Esophagus squamous epithelium (tissue), 5 donors: ENCODE measurements at places on chromosomes 2 and 18.

DNA sequence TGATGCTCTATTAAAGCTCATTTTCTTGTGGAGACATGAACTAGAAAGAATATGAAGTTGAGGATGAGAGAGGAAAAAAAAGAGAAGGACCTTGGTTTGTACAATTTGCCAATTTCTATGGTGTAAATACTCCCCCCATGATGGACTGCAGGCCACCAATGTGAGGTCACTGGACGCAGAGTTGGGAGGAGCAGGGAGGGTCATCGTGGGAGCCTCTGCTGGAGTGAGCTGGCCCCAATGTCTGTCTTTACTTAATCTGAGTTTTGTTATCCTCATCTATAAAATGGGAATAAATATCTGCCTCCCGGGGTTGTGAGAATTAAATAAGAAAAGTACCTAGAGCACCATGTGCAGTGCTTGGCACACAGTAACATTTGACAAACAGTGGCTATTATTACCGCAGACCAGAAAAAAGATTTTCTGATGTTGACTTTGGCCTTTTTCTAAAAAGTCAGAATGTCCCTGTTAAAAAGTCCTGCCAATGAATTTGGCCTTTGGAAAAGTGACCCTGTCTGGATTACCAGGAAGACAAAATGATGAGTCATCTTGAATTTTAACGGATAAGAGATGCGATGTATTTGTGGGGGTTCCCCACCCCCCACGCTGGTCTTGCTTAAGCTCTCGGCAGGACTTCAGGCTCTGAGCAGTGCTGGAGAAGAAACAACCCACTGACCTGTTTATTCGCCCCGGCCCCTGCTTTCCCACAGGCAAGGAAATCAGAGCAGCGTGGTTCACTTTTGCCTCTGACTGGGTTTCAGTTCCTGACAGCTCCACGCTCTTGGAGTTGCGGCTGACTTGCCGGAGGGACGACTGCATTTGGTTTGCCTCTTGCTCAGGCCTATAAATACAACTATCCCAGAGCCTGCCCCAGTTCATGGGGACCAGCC lies 50.3 kb upstream of the FOSL2 start:
- no peak for DNase-seq

- no peak for DNase-seq
These were observed 86.1 kb downstream of the LONRF2 start for GRCh38 chr2:100236166-100236565.

DNA sequence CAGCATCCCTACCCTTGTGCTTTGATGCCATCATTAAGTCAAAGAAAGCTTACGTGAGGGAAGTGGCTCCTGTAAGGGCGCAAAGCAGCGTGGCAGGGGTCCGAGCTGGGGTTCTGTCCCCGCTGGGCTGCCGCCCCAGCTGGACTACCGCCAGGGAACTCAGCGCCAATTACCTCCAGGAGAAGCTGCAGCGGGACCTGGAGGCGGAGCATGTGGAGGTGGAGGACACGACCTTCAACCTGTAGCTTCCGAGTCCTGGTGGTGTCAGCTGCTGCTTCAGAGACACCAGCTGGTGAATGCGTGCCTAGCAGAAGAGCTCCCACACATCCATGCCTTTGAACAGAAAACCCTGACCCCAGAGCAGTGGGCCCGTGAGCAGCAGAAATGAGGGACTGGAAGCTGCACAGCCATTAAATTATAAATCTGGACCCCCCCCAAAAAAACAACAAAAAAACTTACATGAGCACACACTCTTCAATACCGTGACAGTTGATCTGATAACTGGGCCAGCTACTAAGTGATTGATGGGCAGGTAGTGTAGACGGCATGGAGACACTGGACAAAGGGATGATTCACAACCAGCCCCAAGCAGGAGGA lies 20.1 kb upstream of the YES1 start:
- DNase-seq, result no peak

DNA sequence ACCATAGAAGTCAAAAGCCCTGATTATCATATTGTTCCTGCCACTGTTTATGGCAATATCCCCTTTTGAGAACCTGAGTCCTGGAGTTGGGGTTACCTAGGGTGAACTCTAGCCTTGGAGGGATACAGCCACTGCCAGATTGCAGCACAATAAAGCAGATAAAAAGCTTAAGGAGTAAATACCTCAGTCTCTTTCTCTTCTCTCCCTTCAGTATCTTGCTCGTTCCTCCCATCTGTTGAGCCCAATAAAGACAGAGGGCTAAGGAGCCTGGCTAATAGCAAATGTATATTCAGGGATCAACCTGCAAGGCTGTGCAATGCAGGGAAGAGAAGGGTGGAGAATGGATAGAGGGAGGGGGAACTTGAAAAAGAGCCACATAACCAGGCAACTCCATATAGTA lies 8.0 kb upstream of the DPP4 start:
- DNase-seq, result no peak

GRCh38 chr2:119197529-119198239 lies 25.9 kb upstream of the STEAP3 start:
- no peak for DNase-seq

DNA sequence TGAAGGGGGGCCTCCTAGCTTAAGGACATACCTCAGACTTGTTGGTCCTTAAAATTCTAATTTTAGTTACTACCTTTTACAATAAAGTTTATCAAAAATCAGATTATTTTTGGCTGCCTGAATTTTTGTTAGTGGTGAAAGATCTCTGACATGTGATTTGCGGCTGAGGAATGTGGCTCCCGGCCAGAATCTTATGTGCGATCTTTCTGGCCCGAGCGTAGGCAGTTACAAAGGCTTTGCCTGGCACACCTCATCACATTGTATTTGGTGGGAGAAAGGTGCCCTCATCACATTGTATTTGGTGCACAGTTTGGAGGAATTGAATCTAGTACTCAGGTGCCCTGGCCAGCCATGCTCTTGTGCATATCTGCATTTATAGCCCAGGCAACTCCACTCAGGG lies 289.1 kb downstream of the GULP1 start:
- no peak for DNase-seq

- no peak for DNase-seq
These were observed 20.2 kb downstream of the CHST10 start for GRCh38 chr2:100397118-100397860.

GRCh38 chr2:166765141-166765540 lies 123.1 kb upstream of the XIRP2 start:
- DNase-seq, result no peak

DNA sequence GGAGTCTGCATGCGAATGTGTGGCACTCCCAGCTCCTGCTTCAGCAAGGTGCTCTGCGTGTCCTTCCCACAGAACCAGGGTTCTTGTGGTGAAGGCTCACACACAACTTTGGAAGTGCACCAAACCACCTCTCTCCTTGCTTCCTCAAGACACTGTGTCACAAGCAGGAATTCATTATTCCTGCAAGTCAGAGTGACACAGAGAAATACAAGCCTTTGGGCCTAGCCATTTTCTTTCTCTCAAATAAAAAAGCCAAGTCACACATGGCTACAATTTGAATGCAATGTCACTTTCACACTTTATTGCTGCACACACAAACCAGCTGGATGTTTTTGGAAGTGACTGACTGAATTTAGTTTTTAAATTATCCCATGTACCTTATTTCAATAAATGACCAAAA lies 30.1 kb upstream of the THOC1 start:
- DNase-seq, result no peak

DNA sequence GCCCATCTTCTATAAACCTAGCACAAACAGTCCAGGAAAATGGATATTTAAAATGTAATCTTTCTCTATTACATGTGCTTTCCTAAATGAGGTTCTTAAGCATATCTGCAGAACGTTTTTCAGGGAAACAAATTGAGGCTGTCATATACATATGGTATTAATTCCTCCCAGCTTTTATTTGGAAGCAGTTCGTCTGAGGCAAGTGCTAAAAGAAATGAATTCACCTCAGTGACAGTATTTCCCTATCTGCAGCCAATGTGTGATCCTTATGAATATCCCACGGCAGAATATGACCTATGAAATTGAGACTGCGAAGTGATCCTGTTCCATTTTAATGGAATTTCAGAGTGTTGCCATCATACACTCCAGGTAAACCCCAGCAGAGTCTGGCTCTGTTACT lies 7.1 kb downstream of the MYOM1 start:
- no peak for DNase-seq

GRCh38 chr2:190862571-190862991 lies 18.0 kb upstream of the GLS start:
- DNase-seq, result no peak

- DNase-seq, result no peak
These were observed 322.1 kb downstream of the CCDC85A start for GRCh38 chr2:56505885-56506284.

GRCh38 chr2:163800951-163801381 lies 65.2 kb upstream of the FIGN start:
- no peak for DNase-seq

GRCh38 chr2:136444323-136444722 lies 321.0 kb upstream of the THSD7B start:
- DNase-seq, result no peak

DNA sequence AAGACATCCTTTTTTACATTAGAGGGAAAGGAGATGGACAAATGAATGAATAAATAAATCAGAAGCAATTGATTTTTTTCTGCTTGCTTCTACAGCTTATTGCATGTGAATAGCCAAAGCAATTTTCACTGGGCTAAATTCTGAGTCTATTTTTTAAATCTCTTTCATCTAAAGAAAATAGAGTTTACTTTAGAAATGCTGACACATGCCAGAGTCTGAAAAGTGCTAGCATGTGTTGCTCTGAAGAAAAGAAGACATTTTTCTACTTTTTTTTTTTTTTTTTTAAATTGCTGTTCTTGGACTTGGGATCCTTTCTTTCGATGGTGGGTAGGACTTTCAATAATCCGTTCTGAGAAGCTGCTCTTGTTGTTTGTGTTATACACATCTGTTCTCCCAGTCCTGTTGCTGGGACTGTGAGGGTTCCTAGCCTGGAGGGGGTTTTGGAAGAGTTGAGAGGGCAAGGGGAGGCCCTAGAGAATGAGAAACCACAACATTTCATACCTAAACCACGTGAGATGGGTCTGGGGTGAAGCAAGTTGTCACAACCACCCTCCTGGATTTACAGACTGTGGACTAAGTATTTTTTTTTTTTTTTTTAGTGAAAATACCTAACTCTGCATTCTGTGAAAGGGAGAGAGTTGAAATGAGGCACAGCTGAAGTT lies 193.5 kb downstream of the PRKCE start:
- no peak for DNase-seq

- no peak for DNase-seq
These were observed 12.1 kb upstream of the ALLC start for GRCh38 chr2:3645745-3646389.

- DNase-seq, result no peak
These were observed 484.8 kb upstream of the UBE2E3 start for GRCh38 chr2:180495606-180496005.

DNA sequence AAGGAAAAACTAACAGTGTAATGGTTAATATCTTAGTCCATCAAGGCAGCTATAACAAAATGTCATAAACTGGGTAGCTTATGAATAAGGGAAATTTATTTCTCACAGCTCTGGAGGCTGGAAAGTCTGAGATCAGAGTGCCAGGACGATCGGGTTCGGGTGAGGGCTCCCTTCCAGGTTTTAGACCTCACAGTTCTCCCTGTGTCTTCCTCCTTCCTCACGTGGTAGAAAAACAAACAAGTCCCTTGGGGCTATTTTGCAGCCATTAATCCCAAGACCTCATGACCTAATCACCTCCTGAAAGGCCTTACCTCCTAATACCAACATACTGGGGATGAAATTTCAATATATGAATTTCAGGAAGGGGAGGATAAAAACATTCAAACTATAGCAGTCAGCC lies 455.9 kb downstream of the CNTNAP5 start:
- DNase-seq, result no peak

- no peak for DNase-seq
These were observed 147.6 kb downstream of the TMEM200C start for GRCh38 chr18:5747678-5748077.

- no peak for DNase-seq
These were observed 44.8 kb downstream of the REL start for GRCh38 chr2:60925994-60926740.

- no peak for DNase-seq
These were observed 149.8 kb downstream of the VWC2L start for GRCh38 chr2:214560618-214561190.

GRCh38 chr2:29110916-29111535 lies 4.2 kb upstream of the CLIP4 start:
- DNase-seq, result no peak

DNA sequence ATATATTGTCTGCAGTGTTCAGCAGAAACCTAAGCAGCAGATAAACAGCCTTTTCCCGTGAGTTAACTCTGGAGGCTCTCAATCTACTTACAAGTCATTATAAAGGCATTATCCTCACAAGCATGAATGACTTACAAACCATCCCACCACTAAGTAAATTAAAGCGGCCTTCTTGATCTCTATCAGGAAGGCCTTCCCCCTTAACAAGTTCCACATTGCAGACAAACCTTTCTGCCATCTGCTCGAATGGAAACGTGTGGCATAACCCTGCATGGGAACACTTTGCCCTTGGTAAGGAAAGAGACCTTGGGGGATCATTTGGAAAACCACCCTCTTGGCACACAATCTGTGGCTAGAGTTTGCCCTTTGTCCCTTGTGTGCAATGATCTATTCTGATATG lies 199.5 kb downstream of the OSR1 start:
- DNase-seq, result no peak

DNA sequence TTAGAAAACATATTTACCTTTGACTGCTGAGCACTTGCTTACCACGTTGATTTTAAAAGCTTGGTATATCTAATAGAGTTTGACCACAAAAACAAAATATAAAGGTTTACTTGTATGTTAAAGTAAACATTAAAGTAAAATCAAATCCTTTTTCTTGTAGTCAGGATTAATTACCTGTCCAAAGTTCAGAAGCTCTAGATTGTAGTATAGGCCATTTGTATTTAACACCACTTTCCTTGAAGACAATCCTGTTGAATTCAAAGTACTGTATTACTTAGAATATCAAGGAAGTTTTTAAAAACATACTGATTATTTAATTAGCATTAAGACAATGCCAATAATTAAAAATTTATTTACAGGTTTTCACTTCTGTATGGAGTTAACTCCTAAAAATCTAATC lies 53.0 kb downstream of the PGAP1 start:
- no peak for DNase-seq

- DNase-seq, result no peak
These were observed 180.1 kb upstream of the OSR1 start for GRCh38 chr2:19538411-19538963.

- DNase-seq, result no peak
These were observed 253.1 kb downstream of the MBD2 start for GRCh38 chr18:53971331-53971730.

DNA sequence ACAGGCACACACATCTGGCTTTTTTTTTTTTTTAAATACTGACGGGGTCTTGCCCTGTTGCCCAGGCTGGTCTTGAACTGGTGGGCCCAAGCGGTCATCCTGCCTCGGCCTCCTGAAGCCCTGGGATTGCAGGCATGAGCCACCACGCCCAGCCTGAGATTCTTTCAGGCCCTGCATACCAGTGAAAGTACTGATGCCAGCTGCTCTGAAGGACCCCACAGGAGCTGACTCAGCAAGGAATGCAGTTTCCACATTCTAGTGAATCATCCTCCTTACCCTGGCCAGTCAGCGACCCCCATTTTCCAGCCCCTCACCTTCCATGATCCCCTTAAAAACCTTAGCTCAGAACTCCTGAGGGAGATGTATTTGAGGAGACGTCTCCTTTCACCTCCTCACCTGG lies 5.8 kb upstream of the DTYMK start:
- no peak for DNase-seq
